Esophagus mucosa (tissue), 1 donor: ENCODE measurements at places on chromosomes 16 and 17. TPM values are rescaled to one million over a fixed set of nuclear protein-coding genes. Genes with fewer than 3 reads are reported as not detected.

DNA sequence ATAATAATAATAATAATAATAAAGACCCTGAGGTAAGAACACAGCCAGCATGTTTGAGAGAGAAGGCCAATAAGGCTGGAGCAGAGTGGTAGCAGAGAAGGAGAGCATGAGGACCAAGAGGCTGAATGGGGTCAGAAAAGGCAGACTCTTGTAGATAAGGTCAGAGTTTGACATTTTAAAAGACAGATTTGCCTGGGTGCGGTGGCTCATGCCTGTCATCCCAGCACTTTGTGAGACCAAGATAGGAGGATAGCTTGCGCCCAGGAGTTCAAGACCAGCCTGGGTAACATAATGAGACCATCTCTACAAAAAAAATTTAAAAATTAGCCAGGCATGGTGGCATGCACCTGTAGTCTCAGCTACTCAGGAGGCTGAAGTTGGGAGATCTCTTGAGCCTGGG lies 11.0 kb upstream of the WFIKKN2 start:
- no peak for ATAC-seq

GRCh38 chr17:31433091-31433790 lies 41.8 kb downstream of the RAB11FIP4 start:
- no peak for ATAC-seq

DNA sequence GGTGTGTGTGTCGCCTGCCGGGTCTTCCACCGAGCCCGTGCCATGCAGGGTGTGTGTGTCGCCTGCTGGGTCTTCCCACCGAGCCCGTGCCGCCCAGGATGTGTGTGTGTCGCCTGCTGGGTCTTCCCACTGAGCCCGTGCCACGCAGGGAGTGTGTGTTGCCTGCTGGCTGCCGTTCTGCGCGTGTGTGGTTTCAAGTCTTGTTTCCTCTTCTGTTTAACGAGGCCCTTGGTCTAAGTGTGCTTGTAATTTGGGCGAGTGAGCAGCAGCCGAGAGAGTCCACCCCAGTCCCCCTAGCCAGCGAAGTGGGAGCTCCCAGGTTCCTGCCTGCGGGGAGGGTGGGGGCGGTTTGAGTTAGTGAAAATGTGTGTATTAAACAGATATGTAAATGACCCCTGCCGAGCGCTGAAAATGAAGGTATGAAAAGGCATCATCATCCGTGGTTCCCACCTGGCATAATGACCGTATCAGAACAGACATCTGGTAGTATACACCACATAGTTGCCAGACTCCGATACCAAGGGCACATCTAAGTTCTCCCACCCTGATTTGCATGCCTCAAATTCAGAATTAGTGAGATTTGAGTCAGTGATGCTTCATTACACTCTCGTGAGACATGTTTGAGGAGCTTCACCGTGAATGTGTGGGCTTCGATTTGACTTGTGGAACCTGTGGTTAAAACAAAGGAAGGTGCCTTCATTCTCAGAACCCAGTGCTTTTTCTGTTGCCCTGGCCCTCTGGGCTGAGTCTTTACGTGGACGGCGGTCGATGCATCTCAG lies 114.5 kb upstream of the CHMP6 start:
- ATAC-seq, result no peak

DNA sequence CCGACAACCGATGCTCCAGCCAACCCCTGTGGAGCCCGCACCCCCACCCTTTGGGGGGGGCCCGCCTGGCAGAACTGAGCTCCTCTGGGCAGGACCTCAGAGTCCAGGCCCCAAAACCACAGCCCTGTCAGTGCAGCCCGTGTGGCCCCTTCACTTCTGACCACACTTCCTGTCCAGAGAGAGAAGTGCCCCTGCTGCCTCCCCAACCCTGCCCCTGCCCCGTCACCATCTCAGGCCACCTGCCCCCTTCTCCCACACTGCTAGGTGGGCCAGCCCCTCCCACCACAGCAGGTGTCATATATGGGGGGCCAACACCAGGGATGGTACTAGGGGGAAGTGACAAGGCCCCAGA lies 17.9 kb downstream of the NGFR start:
- ATAC-seq, result no peak

DNA sequence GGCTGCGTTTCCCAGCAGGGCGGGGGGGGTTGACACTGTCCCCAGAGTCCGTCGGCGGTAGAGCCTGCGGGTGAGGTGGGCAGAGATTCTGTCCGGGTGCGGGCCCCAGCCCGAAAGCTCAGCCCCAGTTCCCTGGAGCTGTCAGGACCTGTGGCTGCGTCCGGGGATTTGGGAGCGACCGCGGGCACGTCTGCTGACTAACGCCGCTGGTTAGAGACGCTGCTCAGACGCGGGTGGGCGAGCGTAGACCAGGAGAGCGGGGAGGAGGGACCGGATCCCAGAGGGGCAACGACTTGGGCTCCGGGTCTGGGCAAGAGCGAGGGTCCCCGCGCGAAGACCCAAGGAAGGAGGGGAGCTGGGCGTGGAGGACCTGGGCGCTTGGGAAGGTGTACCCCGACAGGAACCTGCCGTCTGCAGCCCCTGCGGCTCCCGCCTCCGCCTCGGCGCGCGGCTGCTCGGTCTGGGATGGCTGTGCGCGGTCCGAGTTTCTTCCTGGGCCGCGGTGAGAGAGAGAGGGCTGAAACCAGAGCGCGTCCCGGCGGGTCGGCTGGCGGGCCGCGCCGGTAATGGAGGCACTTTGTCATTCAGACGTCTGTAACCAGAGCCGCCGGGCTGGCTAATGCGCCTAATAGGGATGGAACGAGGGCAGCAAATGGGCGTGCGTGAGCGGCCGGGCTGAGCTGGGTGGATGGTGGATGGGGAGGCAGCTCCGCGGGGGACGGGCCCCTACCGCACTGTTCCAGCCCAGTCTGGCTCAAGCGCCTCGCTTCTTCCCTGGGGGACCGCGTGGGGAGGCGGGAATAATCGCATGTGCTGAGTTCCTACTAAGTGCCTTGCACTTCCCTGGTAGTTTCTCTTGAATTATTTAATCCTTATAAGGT lies 2.3 kb downstream of the NGFR start:
- ATAC-seq, result peak; percentile 27

GRCh38 chr17:74987909-74988711 lies 678 bp downstream of the CDR2L start:
- peak; percentile 49 for ATAC-seq

GRCh38 chr16:89053725-89054029 lies 40.0 kb upstream of the ACSF3 start:
- ATAC-seq, result no peak

DNA sequence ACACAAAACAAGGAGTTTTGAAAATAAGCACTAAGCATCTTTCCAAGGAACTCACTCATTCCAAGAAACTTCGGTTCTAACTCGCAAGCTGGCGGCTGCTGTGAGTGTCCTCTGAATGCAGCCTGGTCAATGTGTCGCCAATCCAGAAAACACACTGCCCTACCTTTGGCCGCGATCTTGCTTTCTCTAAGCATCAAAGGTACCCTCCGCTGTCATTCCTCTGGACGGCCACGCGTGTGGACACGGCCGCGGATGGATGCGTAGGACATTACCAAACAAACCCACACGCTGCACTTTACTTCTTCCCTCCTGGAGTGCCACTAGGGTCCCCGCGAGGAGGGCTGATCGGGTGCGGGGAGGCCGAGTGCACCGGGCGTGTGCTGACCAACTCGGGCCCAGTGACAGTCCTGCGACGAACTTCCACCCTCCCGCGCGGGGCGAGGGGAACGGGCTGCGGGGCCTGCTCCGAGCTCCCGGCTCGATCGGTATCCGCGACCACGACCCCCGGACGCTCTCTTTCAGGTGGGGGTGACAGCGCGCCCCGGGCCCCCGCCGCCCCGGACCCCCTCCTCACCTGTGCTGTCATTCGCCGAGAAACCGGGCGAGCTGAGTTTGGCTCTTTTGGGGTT lies 1.1 kb downstream of the CREBBP start:
- peak; percentile 11 for ATAC-seq

DNA sequence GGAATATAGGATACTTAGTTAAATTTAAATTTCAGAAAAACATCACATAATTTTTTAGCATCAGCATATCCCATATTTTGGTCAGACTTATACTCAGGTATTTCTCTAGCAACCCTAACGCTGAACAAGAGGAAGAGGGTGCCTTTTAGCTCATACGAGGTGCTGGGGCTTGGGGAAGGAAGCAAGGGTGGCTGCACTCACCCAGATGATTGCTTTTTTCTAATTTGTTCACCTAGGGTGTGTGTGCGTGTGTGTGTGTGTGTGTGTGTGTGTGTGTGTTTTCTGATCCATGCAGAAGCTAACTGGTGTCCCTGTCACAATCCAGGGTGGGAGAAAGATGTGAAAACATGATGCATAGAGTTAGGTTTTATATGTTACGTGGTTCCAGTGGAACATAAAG lies 81.2 kb downstream of the WNT3 start:
- ATAC-seq, result no peak

DNA sequence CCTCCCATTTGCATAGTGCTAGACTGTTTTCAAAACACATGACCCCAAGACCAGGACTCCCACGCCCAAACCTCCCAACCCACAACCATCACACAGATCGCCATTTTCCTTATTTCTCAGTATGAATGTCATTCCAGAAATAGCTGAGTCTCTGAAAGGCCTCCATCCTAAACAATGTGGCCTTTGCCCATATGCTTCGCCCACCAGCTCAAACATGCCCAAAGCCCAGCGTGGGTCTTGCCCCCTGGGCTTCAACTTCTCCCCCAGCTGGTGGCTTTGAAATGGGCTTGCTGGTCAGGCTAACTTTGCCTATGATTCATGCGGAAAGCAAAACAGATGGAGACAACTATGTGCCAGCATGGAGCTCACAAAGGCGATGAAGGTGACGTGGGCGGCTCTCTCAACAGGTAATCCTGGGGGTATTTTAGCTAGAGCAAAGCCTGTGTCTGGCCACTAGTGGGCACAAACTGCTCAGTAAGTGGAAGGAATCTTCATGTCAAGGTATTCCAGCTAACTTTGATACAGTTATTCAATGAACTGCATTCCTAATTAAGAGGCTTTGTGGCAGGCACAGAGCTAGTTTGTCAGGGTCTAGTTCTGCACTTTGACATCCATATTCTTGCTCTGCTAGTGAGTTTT lies 17.1 kb downstream of the PMP22 start:
- no peak for ATAC-seq

- no peak for ATAC-seq
Measured at GRCh38 chr17:15957206-15957605, 12.3 kb downstream of the ADORA2B start.

DNA sequence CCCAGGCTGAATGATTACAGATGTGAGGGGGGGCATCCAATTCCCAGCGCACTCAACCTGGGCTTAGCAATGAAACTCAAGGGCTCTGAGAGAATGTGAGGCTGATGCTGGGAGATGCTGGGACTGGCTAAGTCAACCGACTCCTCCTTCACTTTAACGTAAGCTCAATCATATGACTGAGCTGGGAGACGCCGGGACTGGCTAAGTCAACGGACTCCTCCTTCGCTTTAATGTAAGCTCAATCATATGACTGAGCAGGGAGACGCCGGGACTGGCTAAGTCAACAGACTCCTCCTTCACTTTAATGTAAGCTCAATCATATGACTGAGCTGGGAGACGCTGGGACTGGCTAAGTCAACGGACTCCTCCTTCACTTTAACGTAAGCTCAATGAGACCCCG lies 179.4 kb downstream of the VPS53 start:
- no peak for ATAC-seq

Gene MRPL10
- 26.7 TPM for total RNA-seq

Gene REXO5
- total RNA-seq, result 2.5 TPM

Gene MYO18A
- 51.7 TPM for total RNA-seq

Gene CDRT15
- not detected for total RNA-seq

Gene NPIPB9
- 0.84 TPM for total RNA-seq

Gene ASPA
- 0.56 TPM for total RNA-seq

Gene GPS1
- 59.3 TPM for total RNA-seq
